Cortex of kidney (tissue), 1 donor: ENCODE measurements at places on chromosomes 3 and 15.

- DNase-seq: no peak
Observed at GRCh38 chr3:195808741-195809290, 2.9 kb downstream of the MUC4 start.

DNA sequence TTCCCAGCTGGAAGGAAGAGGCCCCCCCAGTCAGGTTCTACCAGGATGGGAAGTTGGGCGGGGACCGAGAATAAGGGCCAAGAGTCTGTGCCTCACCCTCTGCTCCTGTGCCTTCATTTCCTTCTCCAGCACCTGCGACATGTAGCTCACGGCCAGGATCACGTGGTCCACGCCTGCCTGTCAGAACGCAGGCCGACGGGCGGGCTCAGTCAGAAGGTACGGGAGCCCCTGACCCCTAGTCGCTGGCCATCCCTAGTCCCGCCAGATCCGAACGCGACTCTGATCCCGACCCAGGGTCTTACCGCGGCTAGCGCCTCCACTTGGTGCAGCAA, 489 bp downstream of the GMPPB start:
- DNase-seq: no peak

- DNase-seq: no peak
Observed at GRCh38 chr3:117696851-117697407, 987.4 kb downstream of the TUSC7 start.

- DNase-seq: no peak
Observed at GRCh38 chr15:69424748-69425413, 10.7 kb downstream of the KIF23 start.

GRCh38 chr15:59364248-59364647, 8.4 kb downstream of the MYO1E start:
- DNase-seq: no peak

DNA sequence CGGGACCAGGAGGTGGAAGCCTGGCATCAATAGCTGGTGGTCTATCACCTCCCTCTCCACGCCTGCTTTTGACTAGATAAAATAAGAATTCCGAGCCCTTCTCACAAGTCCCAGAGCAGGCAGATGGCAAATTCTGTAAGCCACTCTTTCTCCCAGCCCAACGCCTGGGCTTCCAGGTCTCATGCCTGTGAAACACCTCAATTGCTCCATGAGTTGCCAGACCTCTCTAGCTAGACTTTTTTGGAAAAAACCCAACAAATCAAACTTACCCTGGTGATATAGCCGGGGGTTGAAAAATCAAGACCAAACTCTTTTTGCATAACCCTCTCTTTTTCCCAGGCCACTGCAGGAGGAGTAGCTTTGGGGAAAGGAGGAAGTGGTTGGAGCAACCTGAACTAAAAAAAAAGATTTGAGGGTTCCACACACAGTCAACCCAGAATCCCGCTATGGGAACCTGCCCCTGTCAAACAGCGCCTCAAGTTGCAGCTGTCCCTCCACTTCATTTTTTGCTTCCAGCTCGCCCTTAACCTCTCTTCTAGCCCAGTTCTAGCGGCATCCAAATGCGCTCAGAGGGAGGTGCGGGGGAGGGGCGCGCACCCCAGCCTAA, 7.0 kb downstream of the BHLHE40 start:
- no peak for DNase-seq

- no peak for DNase-seq
Observed at GRCh38 chr15:38745126-38745525, 180.5 kb upstream of the RASGRP1 start.

DNA sequence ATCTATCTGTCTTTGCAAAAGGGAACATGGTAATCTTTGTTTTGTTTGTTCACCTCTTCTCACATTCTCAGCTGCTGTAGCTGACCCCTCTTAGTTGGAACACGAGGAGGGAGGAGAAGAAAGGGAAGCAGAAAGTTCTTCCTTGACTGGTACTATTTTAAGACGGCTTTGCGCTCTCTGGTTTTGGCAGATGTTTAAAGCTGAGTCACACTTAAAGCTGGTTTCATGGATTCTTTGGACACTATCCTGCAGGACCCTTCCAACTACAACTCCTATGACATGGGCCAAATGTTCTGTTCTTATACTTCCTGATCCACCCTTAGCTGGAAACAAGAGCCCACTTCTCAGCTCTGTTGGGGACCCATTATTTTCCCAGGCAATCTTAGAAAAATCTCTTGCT, 40.6 kb upstream of the FXR1 start:
- DNase-seq: no peak

GRCh38 chr3:71250026-71250425, 333.5 kb downstream of the FOXP1 start:
- DNase-seq: no peak

DNA sequence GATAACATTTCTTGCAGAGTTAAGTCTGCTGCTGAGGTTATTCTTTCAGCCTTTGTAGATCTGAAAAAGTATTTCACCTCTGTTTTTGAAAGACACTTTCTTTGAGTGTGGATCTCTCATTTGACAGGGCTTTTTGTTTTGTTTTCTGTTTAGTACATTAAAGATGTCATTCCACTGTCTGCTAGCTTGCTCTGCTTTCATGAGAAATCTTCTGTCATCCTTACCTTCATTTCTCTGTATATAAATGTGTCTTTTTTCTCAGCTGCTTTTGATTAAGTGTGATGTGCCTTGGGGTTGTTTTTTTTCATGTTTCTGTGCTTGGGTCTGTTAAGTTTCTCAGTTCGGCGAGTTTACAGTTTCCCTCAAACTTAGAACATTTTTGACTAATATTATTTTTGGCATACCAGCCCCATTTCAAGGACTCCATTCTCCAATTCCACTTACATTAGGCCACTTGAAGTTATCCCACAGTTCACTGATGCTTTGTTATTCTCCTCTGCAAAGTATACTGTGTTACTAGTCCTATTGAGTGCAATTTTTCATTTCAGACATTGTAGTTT, 43.9 kb upstream of the CA12 start:
- DNase-seq: no peak

- no peak for DNase-seq
Observed at GRCh38 chr15:49984436-49984835, 134.6 kb downstream of the ATP8B4 start.

DNA sequence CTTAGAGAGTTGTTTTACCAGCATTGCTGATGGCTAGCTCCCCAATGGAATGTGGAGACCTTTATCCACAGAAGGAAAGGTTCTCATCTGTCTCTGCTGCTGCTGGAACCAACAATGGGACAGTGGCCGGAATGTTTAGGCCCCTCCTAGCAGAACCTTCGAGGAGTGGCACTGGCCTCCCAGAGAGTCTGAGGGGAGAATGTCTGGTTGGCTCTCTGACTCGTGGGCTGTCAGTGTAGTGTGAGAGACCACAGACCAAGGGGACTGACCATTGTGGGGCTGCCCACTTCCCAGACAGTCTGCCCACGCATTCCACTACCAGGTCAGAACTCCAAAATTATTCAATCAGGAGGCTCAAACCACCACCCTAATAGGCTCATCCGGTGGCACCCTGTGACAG, 5.1 kb downstream of the RASL12 start:
- DNase-seq: no peak
